GM12865 (cell line): ENCODE measurements at places on chromosomes 7 and 10.

GRCh38 chr7:50022991-50023390 is 70.1 kb downstream of the ZPBP start:
- DNase-seq: peak; percentile 47

DNA sequence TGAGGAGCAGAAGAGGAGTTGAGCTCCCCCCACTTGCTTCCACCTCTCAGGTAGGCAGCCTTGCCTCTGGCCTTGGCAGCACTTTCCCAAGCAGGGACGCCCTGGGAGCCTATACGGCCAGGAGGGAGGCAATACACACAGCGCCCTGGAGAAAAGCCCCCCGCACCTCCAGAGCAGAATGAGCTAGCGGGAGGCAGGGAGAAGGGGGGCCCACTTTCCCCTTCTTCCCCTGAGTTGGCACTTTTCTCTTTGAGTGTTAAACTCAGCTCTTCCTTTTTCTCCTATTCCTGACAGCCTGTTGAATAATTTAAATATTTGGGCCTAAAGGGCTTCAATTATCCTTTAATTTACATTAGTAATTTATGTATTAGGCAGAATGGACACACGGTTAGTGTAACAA is 35.8 kb downstream of the UNC5B start:
- no peak for DNase-seq

- DNase-seq: no peak
These were observed at the start of gene MAT1A for GRCh38 chr10:80289451-80290287. Gene MAT1A, minus strand, starts transcription at chr10:80289658. Its CDS starts 235 bp downstream, at chr10:80289423.

- peak; percentile 43 for DNase-seq
These were observed 25.9 kb downstream of the SFXN4 start for GRCh38 chr10:119139464-119140067.

GRCh38 chr7:86991093-86991769 is 68.2 kb downstream of the ELAPOR2 start:
- no peak for DNase-seq

GRCh38 chr7:18555968-18556367 is 60.4 kb downstream of the HDAC9 start:
- DNase-seq: no peak

DNA sequence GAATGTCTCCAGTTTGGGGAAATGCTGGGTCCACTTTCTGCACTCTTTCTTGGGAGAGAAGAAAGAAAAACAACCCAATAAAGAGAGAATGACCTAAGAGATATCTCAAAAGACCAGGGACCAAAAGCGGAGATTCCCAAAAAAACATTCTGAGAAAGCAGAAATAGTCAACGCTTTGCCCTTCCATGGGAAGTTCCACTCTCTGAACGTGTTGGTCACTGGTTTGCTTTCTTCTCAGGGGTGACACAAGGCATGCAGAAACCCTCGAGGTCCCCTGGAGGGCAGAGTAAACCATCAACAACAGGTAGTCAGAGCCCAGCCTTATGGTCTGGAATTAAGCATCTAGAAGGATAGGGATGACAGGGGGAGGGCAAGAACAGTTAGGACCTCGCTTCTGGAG is 26.2 kb upstream of the AOAH start:
- no peak for DNase-seq

DNA sequence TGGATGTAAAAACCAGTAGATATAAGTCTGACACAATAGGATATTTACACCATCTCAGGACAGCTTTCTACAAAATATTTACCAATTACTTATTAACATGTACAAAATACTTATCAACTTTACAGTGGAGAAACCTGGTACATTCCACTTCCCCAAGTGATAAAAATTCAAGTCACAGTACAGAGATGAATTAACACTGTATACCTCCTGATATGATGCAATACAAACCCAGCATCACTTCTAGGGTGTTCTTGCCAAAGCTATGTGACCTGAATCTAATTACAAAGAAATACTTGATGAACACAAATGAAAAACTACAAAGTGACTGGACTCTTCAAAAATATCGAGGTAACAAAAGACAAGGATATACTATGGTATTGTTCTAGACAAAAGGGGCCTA is 156.4 kb upstream of the FGFR2 start:
- peak; percentile 18 for DNase-seq

- peak; percentile 88 for DNase-seq
These were observed 54.3 kb downstream of the EGFR start for GRCh38 chr7:55073051-55073511.

DNA sequence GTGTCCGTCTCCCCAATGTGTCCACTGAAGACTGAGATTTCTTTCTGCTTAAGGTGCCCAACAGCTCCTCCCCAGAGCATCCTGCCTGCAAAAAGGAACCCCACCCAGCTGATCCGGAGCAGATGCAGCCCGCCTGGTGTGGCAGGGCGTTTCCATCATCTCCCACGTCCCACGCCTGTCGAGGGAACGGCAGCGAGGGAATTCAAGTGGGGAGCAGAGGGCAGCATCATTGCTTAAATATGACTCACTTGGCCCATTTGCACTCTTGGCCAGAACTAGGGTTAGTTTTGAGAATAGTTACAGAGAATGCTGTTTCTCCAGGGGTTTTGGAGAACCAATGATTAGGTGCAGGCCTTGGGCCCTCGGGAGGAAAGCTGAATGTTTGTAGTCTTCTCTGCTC is 20.8 kb downstream of the VWA2 start:
- DNase-seq: no peak

DNA sequence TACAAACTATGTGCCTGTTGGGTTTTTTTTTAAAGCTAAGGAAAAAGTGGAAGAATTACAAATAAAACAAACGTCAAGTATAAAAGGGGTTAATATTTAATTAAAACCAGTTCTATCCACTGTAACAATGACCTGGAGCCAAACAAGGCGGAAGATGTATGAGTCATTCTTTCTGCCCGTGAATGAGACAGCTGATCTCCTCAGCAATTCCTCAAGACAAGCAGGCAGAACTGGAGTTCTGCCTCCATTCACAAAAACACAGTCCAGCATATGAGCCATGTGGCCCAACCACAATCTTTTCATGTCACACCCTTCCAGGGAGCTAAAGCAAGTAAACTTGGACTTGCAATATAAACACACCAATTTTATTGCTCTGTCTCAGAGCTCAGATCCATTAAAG is 8.4 kb downstream of the ETV1 start:
- DNase-seq: no peak

DNA sequence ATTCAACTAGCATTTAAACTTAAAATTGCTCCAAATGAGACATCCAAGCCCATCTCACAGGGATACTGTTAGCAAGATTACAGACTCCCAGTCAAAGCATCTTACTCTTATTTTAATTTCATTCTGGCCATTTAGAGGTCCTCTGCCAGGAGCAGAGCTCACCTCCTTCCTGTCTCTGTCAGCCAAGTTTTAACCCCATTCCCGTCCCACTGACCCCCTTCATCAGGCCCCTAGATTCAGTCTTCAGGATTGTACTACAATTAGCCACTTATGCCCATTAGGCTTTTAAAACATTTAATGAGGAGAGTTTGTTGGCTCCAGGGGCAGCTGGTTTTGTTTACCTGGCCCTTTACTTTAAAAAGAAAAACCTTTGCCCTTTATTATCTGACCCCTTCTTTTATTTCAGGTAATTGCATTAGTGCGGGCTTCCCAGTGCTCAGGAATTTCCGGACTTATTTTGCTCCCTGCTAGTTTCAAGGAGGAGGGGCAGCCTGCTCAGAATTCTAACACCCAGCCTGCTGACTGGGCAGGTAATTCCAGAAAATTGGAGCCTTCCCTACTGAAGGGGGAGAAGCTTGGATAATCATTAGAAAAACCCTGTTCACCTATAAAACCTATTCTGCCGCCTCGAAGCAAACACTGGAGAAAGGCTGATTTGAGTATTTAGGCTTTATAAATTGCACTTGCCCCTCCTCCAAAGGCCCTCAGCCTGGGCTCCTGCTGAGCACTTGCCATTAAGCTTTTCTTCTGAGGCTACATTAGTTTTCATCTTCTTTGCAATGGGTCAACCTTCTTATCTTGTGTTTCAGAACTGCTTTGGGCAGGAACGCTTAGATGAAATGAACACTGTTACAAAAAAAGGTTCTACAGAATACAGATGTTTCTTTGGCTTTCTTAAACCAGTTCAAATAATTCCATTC is 200.5 kb upstream of the HPS1 start:
- no peak for DNase-seq

GRCh38 chr7:86949052-86949778 is 110.2 kb downstream of the ELAPOR2 start:
- peak; percentile 74 for DNase-seq

DNA sequence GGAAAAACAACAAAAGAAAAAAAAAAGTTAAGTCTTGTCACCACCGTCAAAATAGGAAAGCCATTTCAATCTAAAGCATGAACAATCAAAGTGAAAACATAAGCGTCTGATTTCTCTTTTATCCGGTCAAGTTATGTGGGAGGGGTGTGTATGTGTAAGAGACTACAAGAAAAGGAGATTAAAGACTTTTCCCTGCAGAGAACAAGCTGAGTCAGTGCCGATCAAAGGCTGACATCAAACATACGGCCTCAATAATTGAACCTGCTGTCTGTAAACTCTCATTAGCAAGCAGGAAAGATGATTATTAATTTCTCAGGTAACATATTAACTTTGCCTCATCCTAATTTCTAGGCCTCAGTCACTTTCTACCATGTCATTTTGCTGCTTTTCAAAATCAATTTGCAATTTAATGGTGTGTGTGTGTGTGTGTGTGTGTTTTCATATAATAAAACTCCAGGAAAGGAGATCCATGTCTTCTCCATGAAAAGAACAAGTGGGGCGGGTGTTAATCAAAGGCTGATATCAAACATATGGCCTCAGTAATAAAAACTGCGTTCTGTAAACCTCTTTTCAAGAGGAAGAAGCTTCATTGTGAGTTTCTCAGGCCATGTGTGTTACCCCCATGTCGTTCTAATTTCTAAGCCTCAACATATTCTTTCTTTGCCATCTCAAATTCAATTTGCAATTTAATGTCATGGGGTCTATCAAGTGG is 649.1 kb upstream of the SORCS1 start:
- DNase-seq: no peak

GRCh38 chr7:128247640-128248194 is 6.6 kb downstream of the LEP start:
- DNase-seq: no peak

- DNase-seq: no peak
These were observed 1.5 kb downstream of the UNC5B start for GRCh38 chr10:71213761-71214440.

GRCh38 chr7:30924624-30925023 is 13.0 kb downstream of the AQP1 start:
- no peak for DNase-seq

- DNase-seq: no peak
These were observed 148.0 kb downstream of the LRRN3 start for GRCh38 chr7:111238886-111239285.

- DNase-seq: no peak
These were observed 13.1 kb downstream of the AVPI1 start for GRCh38 chr10:97673736-97674525.

GRCh38 chr10:103145860-103146466 is 47.1 kb downstream of the NT5C2 start:
- DNase-seq: no peak

- DNase-seq: no peak
These were observed 187.4 kb downstream of the RNLS start for GRCh38 chr10:88395677-88396076.

- DNase-seq: peak; percentile 77
These were observed 3.6 kb downstream of the CCNY start for GRCh38 chr10:35339942-35340341.

- no peak for DNase-seq
These were observed 128.7 kb downstream of the AGMO start for GRCh38 chr7:15433151-15433550.

DNA sequence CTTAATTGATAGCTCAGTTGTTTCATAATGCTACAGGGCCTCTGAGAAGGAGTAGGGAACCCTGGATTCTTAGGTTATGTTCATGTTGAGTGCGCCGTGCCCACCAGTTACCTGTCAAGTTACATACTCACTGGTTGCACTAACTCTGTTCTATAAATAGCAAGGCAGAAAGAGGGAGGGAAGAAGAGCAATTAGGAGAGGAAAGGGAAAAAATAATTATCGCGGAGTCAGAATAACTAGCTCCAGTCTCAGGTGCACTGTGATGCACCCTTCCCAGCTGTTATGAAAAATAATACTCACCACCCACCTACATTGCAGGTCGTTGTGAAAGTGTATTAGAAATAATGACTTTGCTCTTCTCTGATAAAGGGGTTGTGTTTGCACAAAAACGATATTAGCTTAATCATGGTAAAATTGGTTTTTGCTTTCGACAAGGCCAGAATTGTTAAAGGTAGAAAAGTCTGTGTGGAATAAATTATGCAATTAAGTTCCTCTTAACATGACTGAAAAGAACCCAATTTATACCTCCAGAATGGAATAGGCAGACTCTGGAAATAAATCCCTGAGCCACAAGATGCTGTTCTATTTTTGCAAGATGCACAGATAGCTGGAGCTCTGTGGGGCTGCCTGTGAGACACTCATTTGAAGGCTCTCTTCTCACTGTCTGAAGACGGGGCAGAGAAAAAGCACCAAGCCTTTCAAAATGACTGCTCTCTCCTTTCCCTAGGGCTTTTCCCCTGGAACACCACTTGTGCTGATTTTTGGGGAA is 137.6 kb upstream of the PITRM1 start:
- DNase-seq: no peak

GRCh38 chr7:28580665-28581064 is 168.3 kb downstream of the CREB5 start:
- DNase-seq: no peak

- DNase-seq: peak; percentile 91
These were observed 69.9 kb upstream of the GTF2I start for GRCh38 chr7:74587435-74588126.

- no peak for DNase-seq
These were observed 505.9 kb downstream of the TCERG1L start for GRCh38 chr10:130805635-130806030.

GRCh38 chr7:89385411-89385810 is 589.9 kb upstream of the TEX47 start:
- DNase-seq: no peak

DNA sequence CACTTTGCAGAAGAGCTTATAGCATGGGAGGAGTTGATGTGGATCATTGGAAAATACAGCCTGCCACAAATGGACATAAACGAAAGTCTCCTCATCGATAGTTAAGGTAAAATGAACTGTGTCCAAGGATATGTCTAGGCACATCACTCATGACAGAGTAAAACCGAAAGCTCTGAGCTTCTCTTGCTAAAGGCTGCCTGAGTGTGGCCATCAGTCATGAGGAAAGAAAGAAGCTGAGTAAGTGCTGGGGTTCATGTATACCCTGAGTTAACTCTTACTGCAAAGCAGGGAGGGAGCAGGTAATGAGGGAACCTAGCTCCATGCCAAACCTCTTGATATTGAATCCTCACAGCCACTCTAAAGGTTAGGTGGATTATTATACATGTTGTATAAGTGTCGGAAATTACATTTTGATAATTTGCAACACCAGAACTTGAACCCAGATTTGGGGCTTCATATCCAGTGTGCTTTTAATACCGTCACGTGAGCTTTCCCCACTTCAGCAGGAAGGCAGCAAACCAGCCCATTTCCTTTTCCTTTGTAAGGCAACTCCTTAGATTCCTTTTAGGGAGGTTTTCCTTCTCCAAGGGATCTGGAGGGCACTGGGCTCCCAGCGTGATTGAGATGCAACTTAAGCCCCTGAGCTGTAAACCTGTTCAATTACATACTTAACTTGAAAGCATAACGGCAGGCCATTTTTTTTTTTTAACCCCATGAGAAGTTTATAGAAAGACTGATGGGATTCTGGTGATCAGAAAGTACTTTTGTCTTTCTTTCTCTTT is 215.0 kb downstream of the PHF14 start:
- DNase-seq: no peak

GRCh38 chr10:48527756-48528155 is 77.1 kb downstream of the ARHGAP22 start:
- DNase-seq: no peak
